ENCODE measurements at places on chromosomes 7 and 10. TPM values are rescaled to one million over a fixed set of nuclear protein-coding genes. Genes with fewer than 3 reads are reported as not detected.
A peak's percentile ranks its signal among the peaks of the same experiment; 100 is the strongest.

The PSAP gene
- total RNA-seq: 2,251 TPM

The KIF11 gene
- total RNA-seq: 1.4 TPM

The WNT16 gene
- 0.06 TPM for total RNA-seq

The CNNM1 gene
- 1.2 TPM for total RNA-seq

DNA sequence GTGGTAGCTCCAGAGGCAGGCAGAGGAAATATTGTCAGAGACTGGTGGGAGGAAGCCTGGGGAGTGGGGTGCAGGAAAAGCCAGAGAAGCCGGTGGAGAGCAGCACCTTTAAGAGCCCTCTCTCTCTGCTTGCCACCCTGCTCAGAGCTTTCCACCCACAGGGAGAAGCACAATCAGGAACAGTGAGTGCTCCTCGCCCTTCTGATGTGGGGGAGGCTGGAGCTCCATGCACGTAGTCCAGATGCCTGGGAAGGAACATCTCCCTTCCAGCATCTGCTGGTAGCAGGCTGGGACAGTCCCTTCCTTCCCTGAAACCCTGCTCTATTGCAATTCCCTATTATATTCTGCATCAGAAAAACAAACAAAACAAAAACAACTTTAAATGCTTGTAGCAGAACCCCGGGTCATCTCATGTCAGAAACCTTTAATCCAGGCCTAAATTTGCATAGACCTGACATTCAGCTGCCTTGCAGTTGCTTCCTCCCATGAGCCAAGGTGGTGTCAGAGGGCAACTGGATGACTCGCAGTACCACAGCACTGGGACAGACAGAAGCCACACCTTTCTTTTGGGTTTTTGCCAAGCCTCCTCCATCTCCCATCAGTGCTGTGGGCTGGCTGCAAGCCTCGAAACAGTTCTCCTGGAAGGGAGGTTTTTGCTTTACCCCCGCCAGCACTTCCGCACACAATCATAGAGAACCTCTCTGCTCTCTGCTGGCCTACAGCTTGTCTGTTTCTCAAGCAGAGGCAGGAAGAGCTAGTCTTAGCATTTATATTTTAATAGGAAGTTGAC lies 13.1 kb downstream of the AVPI1 start:
- H3K4me3 ChIP-seq: no peak overlapping the region
- H3K27me3 ChIP-seq: no peaks in the 10 kb centered on the region
- H3K36me3 ChIP-seq: no peaks in the 10 kb centered on the region
- H3K4me1 ChIP-seq: no peaks in the 10 kb centered on the region
- H3K27ac ChIP-seq: no peak overlapping the region

GRCh38 chr10:16809074-16809718 lies 8.0 kb downstream of the RSU1 start:
- DNase-seq: peak; percentile 66
- no peaks in the 10 kb centered on the region for H3K4me1 ChIP-seq
- H3K36me3 ChIP-seq: no peaks in the 10 kb centered on the region
- no peaks in the 10 kb centered on the region for H3K27me3 ChIP-seq

- H3K27me3 ChIP-seq: peaks cover 15% of the 10 kb centered on the region
- no peak overlapping the region for H3K27ac ChIP-seq
- no peaks in the 10 kb centered on the region for H3K36me3 ChIP-seq
These were observed 17.9 kb downstream of the RTKN2 start for GRCh38 chr10:62250594-62251198.

DNA sequence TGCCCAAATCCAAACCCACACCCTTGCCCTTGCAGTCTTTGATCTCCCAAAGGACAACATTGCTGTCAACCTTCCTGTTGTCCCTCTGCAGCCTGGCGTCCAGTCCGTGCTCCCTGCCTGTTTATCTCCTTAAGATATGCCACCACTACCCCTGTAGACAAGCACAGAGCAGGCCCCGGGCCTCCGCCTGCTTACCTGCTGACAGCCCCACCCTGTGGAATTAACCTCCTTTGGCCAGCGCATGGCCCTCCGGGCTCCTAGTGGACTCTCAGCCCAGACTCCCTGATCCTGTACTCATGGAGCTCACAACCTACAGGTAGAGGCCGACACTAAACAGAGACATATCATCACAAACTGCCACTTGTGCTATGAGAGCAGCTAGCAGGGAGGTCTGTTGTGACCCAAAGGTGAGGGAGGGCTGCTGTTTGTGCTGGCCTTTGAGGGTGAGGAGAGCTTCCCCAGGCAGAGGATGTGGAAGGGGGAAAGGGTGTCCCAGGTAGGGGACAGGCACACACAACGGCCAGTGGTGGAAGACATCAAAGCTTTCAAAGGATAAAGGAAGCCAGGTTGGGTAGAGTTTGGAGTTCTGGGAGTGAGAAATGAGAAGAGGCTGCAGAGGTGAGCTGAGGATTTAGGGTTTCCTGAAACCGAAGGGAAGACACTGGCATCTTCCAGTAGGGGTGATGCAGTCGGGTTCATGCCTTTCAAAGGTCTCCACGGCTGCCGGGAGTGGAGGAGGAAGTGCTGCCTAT lies 174.5 kb upstream of the ZMIZ1 start:
- DNase-seq: no peak
- no peaks in the 10 kb centered on the region for H3K4me1 ChIP-seq
- no peaks in the 10 kb centered on the region for H3K36me3 ChIP-seq
- H3K27ac ChIP-seq: no peak overlapping the region

DNA sequence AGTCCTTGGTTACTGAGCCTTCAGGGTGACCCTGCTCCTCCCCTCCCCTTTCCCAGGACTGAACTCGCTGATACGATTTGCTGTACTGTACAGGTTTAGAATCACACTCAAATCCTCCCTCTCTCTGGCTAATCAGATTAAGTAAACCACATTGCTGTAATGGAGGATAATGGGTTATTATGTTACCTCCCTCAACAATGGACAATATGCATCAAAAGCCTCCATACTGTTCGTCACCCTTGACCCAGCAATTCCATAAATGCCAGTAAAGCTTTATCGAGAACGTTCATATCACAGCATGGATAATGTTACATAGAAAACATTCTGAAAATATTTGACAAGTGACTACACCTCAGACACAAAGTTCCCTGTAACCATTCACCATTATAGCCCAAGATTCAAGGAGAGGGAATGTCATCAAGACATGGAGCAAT lies 61.7 kb downstream of the FAM107B start:
- no peak overlapping the region for H3K4me3 ChIP-seq
- DNase-seq: no peak
- H3K27ac ChIP-seq: no peak overlapping the region
- H3K4me1 ChIP-seq: no peaks in the 10 kb centered on the region

DNA sequence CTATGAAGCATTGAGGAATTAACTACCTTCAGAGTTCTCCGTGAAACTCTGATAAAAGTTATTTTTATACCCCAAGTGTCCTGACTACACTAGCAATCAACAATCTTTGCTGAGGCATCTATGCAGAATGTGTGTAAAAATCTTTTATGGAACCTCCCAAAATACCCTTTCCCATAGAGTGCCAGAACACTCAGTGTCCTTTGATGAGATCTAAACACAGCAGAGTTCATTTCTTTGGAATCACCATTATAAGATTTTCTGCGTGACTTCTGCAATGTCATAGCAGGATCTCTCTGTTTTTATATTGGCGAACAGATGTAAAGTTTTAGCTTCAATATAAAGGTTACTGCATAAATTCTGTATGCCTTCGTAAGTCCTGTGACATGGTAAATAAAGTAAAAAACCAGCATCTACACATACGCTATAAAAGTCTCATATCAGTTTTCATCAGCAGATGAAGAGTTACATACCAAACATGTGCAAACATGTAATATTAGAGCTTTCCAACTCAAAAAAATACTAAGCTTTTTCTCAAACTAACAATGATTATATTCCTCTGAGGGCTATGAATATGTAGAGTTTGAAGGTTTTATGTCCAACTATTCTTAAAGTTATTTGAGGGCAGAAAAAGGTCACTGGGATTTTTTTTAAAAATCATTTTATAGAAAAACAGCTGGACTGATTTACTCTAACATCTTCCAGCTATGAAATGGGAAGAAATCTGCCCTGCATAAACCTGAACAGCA lies 67.2 kb downstream of the SKIDA1 start:
- H3K36me3 ChIP-seq: no peaks in the 10 kb centered on the region
- no peaks in the 10 kb centered on the region for H3K4me1 ChIP-seq
- no peak for DNase-seq
- no peaks in the 10 kb centered on the region for H3K27me3 ChIP-seq
- H3K4me3 ChIP-seq: no peak overlapping the region

- H3K27me3 ChIP-seq: no peaks in the 10 kb centered on the region
- peaks cover 11% of the 10 kb centered on the region for H3K4me1 ChIP-seq
- H3K36me3 ChIP-seq: peaks cover 56% of the 10 kb centered on the region
- no peak for DNase-seq
- no peak overlapping the region for H3K4me3 ChIP-seq
These were observed 5.8 kb downstream of the DBNL start for GRCh38 chr7:44050121-44050914.

DNA sequence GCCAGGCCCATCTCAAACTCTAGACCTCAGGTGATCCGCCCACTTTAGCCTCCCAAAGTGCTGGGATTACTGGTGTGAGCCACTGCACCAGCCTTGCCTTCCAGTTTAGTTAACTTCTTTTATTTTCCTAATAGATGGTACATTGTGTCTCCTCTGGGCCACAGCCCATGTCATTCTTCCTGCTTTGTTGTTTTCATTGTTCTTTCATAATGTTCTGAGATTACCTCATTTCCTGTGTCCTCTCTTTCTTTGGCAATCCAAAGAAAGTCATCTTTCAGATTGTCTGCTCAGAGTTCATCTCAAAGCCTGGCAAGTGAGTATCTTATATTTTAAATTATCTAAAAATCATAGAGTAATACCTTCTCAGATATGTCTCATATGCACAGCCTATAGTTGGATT lies at the start of gene OLAH:
Gene OLAH (plus strand): TSS at position 270 of the 400 bp plus-strand sequence. CDS start 3,346 bp downstream, outside the sequence.
- DNase-seq: no peak
- no peaks in the 10 kb centered on the region for H3K36me3 ChIP-seq
- H3K4me1 ChIP-seq: no peaks in the 10 kb centered on the region
- no peak within 1 kb of the TSS for H3K4me3 ChIP-seq

GRCh38 chr10:15313047-15313446 lies 58.0 kb downstream of the FAM171A1 start:
- DNase-seq: peak; percentile 17
- H3K27me3 ChIP-seq: no peaks in the 10 kb centered on the region
- H3K36me3 ChIP-seq: no peaks in the 10 kb centered on the region

- H3K4me1 ChIP-seq: no peaks in the 10 kb centered on the region
- no peaks in the 10 kb centered on the region for H3K36me3 ChIP-seq
- no peaks in the 10 kb centered on the region for H3K27me3 ChIP-seq
These were observed 224.2 kb downstream of the XPNPEP1 start for GRCh38 chr10:109698882-109699664.

DNA sequence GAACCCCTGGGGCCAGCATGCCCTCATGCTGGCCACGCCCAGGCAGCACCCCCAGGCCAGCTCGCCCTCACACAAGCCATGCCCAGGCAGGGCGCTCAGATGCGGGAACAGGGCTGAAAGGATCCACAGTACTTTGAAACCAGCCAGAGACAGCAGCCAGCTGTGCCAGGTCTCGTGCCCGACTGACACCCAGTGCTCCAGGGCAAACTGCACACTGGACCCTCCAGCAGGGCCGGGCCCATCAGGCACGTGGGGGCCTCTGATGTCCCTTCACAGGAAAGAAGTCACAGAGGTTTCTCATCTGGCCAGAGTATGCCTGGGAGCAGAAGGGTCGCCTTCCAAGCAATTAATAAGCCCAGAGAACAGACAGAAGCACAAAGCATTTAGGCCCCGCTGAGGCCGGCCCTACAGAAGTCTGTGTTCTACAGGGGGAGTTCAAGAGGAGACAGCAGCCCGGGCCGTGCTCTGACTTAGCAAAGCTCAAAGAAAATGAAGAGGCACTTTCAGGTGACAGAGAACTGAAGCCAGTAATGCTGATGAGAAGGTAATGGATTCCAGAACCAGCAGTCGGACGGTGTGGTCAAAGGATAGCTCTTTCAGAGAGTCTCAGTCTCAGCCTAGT lies 21.4 kb downstream of the MAD1L1 start:
- no peaks in the 10 kb centered on the region for H3K27me3 ChIP-seq
- no peaks in the 10 kb centered on the region for H3K36me3 ChIP-seq
- H3K27ac ChIP-seq: no peak overlapping the region

GRCh38 chr10:78974617-78975317 lies 94.0 kb upstream of the ZMIZ1 start:
- peak overlapping the region; percentile 100 for H3K27ac ChIP-seq
- H3K4me3 ChIP-seq: peak overlapping the region; percentile 52
- peak; percentile 84 for DNase-seq
- no peaks in the 10 kb centered on the region for H3K27me3 ChIP-seq

DNA sequence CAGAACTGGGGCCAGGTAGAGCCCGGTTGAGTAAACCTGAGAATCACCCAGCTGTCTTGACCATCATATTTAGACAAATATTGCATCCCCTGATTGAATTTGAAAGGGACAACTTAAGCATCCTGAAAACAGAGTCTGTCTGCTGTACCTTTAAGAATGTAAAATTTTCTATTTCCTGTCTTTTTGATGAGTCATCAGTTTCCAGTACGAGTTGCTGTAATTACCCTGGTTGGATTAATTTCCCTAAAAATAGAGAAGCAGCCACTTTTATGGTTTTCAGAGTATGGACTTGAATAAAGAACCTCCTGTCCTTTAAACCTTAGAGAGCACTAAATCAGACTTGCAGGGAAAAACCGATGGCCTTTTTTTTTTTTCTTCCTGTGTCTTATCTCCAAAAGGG lies 164.6 kb upstream of the SH2B2 start:
- peaks cover 20% of the 10 kb centered on the region for H3K4me1 ChIP-seq
- no peaks in the 10 kb centered on the region for H3K27me3 ChIP-seq
- DNase-seq: no peak

- H3K36me3 ChIP-seq: peaks cover 9% of the 10 kb centered on the region
- no peaks in the 10 kb centered on the region for H3K27me3 ChIP-seq
- no peak overlapping the region for H3K4me3 ChIP-seq
- DNase-seq: no peak
- peaks cover 53% of the 10 kb centered on the region for H3K4me1 ChIP-seq
These were observed 34.8 kb downstream of the UBE2H start for GRCh38 chr7:129917934-129918333.

GRCh38 chr10:113097036-113097435 lies 147.0 kb downstream of the TCF7L2 start:
- H3K27me3 ChIP-seq: no peaks in the 10 kb centered on the region
- H3K27ac ChIP-seq: no peak overlapping the region
- no peak overlapping the region for H3K4me3 ChIP-seq
- peaks cover 3% of the 10 kb centered on the region for H3K4me1 ChIP-seq
- H3K36me3 ChIP-seq: no peaks in the 10 kb centered on the region

DNA sequence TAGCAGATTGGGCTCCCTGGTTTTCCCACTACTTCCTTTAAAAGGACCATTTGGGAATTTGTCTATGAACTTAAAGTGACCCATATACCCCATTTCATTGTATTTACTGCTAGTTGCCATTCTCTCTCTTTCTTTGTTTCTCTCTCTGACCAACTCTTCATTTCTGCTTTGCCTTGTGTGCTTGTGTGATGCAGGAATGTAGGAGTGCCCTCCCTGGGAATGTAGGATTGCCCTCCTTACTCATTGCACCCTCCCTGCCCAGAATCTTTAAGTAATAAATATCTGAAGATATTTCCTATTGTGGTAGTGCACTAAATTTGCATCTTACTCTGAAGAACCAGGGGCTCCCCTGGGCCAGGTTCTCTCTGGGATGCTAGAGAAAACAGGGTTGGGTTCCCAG lies 47.3 kb upstream of the KLF14 start:
- no peak overlapping the region for H3K4me3 ChIP-seq
- H3K36me3 ChIP-seq: no peaks in the 10 kb centered on the region
- H3K4me1 ChIP-seq: no peaks in the 10 kb centered on the region
- H3K27me3 ChIP-seq: no peaks in the 10 kb centered on the region
- H3K27ac ChIP-seq: no peak overlapping the region

- no peak overlapping the region for H3K4me3 ChIP-seq
- DNase-seq: no peak
- H3K27ac ChIP-seq: no peak overlapping the region
- no peaks in the 10 kb centered on the region for H3K36me3 ChIP-seq
These were observed 34.1 kb downstream of the DNAJB9 start for GRCh38 chr7:108603656-108604306.

Data from adrenal gland (tissue), 19 donors.